Stimulated activated CD4-positive, alpha-beta T cell treated with anti-CD3 and anti-CD28 coated beads, Interleukin-1b, Interleukin-23, amount 100 ng/mL, for 1 hour (primary cell): ENCODE measurements at places on chromosomes 11 and 22.

DNA sequence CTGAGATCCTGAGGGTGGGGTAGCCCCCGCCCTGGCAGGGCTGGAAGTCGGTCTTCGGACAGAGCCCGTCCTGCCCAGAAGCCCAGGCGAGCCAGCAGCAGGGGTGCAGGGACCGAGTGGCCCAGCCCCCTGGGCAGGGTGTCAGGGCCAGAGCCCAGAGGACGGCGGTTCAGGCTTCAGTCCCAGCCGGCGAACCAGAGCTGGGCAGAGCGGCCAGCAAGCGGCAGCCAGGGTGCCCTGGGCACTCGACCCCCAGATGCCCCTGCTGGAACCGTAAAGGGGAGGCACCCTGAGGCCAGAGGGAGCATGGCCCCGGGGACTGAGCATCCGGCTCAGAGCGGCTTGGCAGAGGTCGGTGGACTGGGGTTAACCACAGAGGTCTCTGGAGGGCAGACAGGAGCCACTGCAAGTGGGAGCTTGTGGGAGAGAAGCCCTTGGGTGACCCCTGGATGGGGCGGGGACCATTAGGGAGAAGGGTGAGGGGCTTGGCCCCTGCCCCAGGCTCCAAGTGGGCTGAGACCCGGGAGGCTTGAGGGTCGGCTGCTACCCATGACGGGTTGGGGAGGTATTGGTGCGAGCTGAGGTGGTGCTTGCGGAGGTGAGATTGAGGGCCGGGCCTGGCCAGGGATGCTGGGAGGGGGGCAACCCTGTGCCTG lies 15.9 kb downstream of the LSP1 start:
- no peak for DNase-seq

DNA sequence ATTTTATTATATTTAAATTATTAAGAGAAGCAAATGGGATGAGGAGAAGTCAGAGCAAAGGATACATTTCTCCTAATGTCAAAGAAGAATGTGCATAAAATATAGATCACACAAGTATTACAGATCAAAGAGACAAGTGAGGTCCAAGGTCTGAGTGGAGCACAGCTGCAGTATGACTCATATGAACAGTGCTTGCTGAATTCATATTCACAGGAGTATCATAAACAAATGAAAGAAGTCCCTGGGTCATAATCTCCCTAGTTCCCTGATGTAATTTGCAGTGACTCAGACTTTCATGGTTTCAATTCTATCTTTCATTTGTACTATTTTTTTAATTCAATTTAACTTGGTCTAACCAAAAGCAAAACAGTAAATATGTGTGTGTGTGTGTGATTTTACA lies 499.0 kb upstream of the CCDC179 start:
- DNase-seq: no peak

DNA sequence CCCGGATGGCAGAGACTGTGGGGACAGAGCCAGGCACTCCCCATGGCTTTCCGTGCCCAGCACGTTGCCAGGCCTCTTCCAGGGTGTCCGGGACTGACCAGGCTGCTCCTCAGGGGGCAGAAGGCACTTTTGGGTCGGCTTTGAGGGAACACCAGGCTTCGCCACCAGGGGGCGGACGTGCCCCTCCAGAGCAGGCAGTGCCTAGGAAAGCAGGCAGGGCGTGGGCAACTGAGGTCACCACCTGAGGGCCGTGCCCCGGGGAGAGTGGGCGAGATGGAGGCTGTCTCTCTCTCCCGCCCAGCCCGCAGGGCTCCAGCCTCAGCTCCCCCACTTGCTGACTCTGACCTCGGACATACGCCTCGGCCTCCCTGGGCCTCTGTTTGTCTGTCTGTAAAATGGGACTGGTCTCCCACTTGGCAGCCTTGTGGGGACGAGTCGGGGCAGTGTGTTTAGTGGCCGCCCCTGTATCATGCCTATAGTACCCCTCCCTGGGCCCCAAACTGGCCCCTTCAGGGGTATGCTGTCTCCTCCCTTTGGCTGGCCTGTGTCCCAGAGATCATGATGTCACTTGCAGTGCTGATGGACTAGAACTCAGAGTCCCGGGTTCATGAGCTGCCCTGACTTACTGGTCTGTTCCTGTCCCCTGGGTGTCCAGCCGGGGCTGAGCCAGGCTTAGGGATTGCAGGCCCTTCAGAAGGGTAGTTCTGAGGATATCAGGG lies 4.4 kb upstream of the PRR5 start:
- DNase-seq: peak; percentile 87

- no peak for DNase-seq
Measured at GRCh38 chr11:130994043-130994442, 77.8 kb upstream of the SNX19 start.

- DNase-seq: no peak
Measured at GRCh38 chr11:19573666-19574065, 139.0 kb upstream of the NAV2 start.

DNA sequence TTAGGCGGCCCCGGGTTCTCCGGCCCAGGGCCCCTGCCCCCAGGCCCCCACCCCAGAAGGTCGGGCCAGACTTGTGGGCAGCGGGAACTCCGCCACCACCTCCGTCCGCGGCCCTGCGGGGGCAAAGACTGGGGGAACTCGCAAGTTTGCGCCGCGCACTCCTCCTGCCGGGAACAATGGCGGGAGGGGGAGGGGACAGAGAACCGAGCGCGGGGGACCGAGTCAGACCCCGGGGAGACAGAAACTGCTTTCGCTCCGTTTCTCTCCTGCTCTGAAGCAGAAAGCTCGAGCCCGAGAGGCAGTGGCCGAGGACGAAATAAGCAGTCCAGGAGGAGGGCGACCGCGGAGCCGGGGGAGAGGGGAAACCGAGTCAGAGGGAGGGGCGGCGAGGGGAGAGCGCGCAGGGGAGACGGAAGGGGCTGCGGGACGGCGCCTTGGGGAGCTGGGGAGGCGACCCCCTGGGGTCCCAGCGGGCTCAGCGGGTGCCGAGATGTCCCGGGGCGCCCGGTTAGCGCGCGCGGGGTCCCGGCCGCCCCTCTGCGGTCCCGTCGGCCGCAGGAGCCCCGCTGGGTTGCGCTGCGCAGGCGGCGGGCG lies 555 bp downstream of the TP53I11 start:
- DNase-seq: no peak

GRCh38 chr11:75325713-75326438 lies 25.6 kb downstream of the ARRB1 start:
- DNase-seq: no peak

DNA sequence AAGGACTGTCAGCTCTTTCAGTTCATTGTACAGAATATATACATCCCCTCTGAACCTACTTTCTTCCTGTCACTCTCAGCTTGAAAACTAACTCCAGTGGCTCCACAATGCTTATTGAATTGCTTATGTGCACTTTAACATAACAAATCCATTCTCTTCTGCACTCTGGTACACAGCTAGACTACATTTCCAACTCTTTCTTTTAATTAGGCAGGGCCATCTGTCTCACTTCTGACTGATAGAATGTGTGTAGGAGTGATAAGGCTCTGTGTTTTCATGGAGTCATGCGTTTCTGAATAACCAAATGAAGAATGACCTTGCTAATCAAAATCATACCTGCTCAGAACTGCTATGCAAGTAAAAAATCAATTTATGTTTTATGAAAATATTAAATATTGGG lies 278.5 kb upstream of the CCDC179 start:
- DNase-seq: no peak

DNA sequence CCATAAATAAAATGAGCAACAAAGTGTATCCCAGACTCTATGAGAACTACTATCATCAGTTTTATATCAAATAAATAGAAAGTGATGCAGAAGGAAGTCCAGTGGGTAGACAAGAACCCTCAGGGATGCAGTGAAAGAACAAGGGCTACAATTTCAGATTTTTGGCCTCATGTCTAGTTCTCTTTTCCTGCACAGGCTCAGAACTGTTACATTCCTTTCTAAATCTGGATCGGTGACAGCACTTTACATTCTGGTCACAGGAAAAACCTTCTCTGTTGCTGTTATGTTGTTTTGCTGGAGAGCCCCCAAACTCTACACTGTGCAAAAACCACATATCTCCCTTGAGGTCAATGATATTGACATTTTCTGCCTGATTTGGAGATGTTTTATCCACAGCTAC lies 108.8 kb upstream of the ANO5 start:
- no peak for DNase-seq

DNA sequence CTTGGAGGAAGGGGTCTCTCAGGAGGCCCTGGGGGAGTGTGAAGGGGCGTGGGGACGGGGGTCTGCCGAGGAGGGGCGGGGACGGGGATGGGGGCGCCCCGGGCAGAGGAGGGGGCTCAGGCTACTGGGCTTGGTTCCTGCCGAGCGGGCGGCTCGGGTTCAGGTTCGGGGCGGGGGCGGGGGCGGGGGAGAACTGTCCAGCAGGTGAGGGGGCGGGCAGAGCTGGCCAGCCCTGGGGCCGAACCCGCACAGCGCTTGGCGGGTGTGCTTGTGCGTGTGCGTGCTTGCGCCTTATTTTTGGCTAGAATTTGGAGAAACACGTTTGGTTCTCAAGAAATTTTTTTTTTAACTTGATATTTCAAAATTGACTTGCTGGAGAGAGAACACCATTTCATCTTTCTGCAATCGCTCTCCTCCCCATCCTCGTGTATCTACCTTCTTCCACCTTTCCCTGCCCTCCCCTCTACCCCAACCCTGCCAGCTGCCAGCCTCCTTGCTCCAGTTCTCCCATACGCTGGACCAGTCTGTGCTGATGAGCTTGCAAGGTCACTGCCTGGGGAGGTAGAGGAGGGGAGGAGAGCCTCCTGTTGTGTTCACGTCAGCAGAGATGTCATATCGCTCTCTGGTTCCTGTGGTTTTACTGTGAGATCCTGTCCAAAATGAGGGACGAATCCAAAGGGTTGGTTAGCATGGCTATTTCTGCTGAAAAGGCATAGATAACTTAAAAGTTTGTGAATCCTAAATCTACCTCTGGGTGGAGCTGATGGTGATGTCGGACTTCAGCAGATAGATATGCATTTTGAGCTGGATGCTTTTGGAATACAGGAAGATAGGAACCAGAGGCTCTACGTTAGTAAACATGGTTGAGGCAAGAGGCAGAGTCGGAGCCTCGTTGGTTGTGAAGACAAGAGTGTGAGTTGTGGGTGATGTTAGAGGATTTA lies 668 bp downstream of the MADD start:
- DNase-seq: no peak

- no peak for DNase-seq
Measured at GRCh38 chr11:57320067-57320718, 4.6 kb downstream of the TNKS1BP1 start.

- no peak for DNase-seq
Measured at GRCh38 chr11:105049481-105049880, 4.3 kb upstream of the CARD16 start.

- no peak for DNase-seq
Measured at GRCh38 chr11:126893796-126894195, 106.8 kb downstream of the KIRREL3 start.

- no peak for DNase-seq
Measured at GRCh38 chr11:107457205-107457557, 444 bp downstream of the CWF19L2 start.

- no peak for DNase-seq
Measured at GRCh38 chr22:47209547-47210023, 447.1 kb downstream of the TBC1D22A start.

DNA sequence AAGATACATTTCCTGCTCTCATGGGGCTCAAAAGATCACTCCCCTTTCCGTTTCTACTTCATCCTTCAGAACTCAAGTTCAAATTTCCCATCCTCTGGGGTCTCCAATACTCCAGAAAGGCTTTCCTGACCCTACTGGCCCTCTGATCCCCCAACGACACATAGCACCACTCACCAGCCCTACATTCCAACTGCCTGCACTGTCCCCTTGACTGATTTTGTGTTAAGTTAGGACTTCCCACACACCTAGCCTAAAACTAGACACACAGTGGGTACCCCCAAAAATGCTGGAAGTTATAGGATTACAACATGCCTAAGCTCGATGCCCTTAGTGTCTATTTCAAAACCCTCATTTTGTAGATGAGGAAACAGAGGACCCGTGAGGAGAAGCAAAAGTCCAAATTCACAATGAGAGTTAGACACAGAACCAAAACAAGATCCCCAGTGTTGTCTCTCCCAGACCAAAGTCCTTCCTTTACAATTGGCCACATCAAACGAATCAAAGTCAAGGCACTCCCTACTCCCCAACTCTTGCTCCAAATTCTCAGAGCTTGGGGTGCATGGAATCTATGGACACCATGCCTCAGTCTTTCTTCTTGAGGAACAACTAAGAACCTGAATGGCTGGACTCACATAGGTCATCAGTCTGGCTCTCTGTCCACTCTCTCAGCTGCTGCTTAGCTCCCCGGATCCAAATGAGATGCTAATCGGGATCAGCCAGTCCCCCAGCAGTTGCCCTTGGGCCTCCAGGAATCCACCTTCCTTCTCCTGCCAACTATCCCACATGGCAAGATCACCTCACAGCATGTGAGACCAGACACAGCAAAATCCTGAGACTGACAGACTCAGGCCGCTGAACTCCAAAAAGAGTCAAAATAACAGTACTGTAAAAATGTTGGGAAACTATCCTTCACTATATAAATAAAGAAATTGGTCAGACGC lies 1.7 kb downstream of the CLPB start:
- DNase-seq: no peak

- DNase-seq: no peak
Measured at GRCh38 chr11:108890482-108891105, 225.7 kb downstream of the DDX10 start.

DNA sequence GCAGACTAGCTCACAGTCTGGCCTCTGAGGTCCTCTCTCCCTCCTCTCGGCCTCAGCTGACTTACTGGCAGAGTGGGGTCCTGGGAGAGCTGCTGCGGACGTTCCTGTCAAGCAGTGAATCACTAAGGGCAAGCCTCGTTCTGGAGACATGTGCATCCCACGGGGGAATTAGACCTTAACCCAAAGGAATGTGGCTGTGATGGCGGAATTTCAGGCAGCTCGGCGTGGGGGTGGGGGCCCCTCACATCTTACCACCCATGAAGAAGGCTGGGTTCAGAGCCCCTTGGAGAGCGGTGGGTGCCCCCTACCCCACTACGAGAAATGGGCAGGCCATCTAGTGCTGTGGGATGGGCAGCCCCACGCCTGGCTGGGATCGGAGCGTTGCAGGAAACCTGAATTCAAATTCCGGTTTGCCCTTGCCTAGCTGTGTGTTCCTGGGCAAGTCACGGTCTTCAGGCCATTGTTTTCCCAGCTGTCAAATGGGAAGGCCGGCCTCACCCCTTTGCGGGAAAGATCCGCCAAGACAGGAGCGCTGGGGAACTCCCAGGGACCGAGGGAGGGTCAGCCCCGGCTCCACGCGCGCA lies 554 bp downstream of the LRRC32 start:
- DNase-seq: no peak

GRCh38 chr11:44524751-44525201 lies 40.7 kb upstream of the CD82 start:
- no peak for DNase-seq

- DNase-seq: no peak
Measured at GRCh38 chr11:35173011-35173511, 34.1 kb downstream of the CD44 start.

DNA sequence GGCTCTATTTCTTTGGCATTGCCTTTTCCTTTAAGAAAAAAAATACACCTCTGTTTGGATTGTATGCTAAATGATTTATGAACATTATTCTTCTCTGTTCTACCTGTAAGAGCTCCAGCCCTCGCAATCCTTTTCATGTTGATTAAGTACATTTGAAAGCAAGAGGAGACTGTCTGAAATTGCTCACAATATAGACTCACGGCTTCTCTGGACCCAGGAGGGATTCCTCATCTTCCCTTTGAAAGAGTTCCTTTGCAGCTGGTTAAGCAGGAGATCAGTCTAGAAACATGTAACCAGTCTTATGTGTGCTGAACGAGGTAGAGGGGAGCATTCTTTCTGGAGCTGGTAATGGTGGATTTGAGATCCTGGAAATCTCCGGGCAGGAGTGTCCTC lies 47.4 kb downstream of the PKNOX2 start:
- no peak for DNase-seq
